Activated T-cell treated with anti-CD3 and anti-CD28 coated beads for 1 hour (primary cell): ENCODE measurements at places on chromosomes 3 and 15.

DNA sequence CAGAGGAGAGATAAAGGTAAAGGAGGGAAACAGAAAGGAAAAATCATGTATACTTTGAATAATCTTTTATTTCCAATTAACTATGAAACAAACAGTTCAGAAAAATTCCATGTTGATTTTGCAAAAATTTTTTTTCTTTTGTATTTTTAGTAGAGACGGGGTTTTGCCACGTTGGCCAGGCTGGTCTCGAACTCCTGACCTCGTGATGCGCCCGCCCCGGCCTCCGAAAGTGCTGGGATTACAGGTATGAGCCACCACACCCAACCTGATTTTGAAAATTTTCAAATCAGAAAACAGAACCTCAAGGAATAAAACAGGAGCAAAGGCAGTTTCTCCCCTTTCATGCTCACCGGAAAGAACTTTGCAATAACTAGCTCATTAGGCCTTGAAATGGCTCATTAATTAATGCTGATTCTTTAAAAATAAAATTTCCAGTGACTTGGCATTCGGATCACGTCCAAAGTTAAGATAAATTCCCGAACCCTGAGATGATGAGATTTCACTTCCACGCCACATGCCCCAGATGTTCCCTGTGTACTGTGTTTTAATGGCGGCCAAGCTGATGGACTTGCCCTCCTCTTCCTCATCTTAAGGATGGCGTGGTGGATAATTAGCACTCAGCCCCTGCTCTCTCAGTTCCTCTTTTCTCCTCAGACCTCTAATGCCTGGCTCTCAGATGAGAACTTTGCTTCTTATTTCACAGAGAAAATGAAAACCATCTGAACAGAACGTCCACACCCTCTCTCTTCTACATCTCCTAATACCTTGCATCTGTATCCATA, 10.8 kb downstream of the BCL2L10 start:
- no peak for DNase-seq

- no peak for DNase-seq
These were observed 92.0 kb downstream of the TFDP2 start for GRCh38 chr3:142057331-142057725.

GRCh38 chr15:75033809-75034208, 10.4 kb downstream of the PPCDC start:
- no peak for DNase-seq

DNA sequence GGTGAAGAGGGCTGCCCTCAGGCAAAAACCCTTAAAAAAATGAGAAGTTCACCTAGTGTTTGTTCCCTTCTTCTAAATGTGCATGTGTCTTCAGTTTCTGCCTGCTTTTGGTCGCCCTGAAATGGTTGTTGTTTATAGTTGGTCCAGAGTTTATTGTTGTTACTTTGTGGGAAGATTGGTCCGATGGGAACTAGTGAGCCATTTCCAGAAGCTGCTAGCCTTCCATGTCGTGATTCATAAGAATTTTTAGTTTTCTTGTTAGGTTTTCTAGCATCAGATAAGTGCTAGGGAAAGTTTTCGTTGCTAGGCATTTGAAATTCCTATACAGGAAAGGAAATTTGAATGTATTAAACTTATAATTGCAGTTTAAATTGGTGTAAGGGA, 33.7 kb downstream of the IFT122 start:
- DNase-seq = no peak
